ENCODE measurements at places on chromosomes 3 and 15.

- DNase-seq: peak; percentile 50
- no peaks in the 10 kb centered on the region for H3K36me3 ChIP-seq
- peaks cover 2% of the 10 kb centered on the region for H3K4me1 ChIP-seq
- no peak overlapping the region for H3K4me3 ChIP-seq
Measured at GRCh38 chr15:68333775-68334470, 56.4 kb downstream of the FEM1B start.

GRCh38 chr3:113331187-113331586 is 110.1 kb downstream of the CFAP44 start:
- H3K27me3 ChIP-seq: no peaks in the 10 kb centered on the region
- DNase-seq: no peak
- no peak overlapping the region for H3K27ac ChIP-seq
- H3K4me3 ChIP-seq: no peak overlapping the region

- H3K4me3 ChIP-seq: no peak overlapping the region
- no peak for DNase-seq
- H3K27me3 ChIP-seq: no peaks in the 10 kb centered on the region
- no peak overlapping the region for H3K27ac ChIP-seq
- H3K4me1 ChIP-seq: peaks cover 7% of the 10 kb centered on the region
- no peaks in the 10 kb centered on the region for H3K36me3 ChIP-seq
Measured at GRCh38 chr15:95261968-95262367, 1030.6 kb downstream of the MCTP2 start.

DNA sequence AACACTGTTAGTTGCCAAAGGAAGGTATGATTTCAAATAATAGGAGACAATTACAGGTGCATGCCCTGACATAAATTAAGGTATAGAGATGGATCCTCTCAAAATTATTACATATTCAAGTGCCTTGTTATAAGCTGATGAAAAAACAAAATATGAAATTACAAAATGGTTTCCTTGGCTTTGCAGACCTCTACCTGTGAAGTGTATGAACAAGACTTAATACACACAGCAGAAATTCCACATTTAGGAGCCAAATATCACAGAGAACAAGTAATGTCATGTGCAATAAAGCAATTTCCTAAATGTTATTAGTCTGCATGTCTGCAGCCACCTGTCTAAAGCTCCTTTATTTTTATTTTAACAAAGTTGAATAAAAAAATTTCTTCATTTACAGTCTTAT is 151.5 kb downstream of the ALCAM start:
- no peaks in the 10 kb centered on the region for H3K27me3 ChIP-seq
- H3K36me3 ChIP-seq: no peaks in the 10 kb centered on the region
- no peak overlapping the region for H3K4me3 ChIP-seq
- no peaks in the 10 kb centered on the region for H3K4me1 ChIP-seq
- DNase-seq: no peak
- H3K27ac ChIP-seq: no peak overlapping the region
